T-helper 2 cell (primary cell): ENCODE measurements at places on chromosomes 16 and 17.

DNA sequence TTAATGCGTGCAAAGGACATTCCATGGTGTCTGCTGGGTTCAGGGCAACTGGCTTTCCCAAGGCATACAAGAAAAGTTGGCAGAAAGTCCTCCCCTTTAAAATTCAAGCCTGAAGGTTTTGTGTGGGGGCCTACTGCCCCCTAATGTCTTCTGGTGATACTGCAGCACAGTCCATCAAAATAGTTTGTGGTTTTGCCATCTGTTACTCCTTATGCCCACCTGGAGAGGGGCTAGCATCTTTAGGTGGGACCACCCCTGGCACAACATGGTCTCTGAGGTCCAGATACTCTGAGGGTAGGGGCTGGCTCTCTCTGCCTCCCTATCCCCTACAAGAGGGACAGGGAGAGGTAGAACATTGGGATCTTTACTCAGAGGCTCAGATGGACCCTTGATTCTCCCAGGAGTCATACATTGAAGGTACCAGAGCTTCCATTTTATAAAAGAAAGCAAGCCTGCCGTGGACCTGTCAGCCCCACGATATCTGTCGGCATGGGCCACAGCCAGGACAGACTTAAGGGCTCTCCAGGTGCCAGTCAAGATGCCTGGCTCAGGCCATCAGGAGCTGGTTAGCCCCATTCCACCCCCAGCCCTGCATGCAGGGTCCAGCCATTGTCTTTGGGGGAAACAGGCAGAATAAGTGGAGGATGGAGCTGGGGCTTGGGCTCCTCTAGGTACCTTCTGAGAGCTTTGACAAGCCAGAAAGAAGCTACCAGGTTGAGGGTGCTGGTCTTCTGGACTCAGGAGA lies 6.3 kb downstream of the ESRP2 start:
- no peak for DNase-seq

DNA sequence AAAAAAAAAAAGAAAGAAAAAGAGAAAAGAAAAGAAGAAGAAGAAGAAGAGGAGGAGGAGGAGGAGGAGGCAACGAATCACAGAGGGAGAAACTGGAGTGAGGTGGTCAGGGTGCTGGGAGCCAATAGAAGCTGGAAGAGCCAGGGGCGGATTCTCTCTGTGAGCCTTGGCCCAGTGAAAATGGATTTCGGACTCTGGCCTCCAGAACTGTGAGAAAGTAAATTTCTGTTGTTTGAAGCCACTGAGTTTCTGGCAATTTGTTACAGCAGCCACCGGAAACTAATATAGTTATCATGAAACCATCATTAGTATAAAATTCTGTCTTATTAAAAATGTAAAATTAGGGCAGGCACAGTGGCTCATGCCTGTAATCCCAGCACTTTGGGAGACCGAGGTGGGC lies 27.7 kb upstream of the WFIKKN2 start:
- DNase-seq, result no peak

DNA sequence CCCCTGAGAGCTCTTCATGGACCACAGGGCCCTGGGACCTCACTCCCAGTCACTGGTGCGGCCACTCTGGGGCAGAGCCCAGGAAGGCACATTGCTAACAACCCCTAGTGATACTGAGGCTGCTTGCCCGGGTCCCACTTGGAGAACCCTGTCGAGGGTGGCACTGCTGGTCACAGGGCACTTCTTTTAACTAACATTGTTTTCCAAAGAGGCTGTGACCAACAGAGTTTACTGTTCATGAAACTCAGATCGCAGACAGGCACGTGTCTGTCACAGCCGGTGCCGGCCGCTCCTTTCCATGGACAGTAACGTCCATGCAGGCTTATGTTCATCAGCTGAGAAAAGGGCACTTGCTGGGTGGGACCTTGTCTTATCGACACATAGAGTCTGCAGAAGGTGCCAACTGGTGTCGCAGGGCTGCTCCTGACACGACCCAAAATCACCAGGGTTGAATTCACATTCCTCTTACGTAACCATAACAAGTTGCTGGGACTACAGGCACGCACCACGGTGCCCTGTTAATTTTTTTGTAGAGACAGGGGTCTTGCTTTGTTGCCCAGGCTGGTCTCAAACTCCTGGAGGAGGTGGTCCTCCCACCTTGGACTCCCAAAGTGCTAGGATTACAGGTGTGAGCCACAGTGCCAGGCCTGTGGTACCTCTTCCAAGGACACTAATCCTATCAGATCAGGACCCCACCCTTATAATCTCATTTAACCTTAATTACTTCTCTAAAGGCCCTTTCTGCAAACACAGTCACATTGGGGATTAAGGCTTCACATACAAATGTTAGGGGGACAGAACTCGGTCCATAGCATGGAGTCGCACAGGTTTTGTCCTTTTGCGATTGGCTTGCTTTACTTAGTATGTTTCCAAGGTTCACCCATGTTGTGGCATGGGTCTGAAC lies 1.2 kb upstream of the ZC3H18 start:
- DNase-seq, result no peak

DNA sequence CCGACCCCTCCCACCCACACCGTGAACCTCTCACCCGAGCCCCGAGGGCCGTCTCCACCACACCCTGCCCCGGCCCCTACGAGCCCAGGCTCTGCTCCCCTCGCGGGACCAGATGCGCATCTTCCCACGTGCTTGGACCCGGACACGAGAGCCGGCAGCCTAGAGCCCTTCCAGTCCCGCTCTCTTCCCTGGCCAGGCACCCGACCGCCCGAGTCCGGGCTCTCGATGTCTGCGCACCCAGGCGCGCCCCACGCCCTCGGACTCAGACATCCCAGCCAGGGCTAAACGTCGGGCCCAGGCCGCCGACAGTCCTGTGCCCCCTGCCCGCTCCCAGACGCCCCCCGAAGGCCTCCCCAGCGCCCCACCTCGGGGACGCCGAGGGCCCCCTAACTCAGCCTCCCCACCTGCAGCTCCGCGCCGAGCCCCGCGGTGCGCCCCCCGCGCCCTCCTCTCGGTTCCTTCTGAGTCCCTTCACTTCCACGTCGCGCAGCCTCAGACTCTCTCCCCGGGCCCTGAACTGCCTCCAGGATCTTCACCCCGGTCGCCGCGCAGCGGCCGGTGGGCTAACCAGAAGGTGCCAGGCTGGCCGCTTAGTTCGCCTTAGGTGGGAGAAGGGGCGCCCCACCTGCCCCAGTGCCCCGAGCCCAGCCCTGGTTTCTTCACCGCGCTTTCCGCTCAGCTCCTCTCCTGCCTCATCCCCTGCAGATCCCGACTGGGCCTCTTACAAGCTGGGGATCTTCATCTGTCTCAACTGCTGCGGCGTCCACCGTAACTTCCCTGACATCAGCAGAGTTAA lies 688 bp downstream of the ADAP2 start:
- DNase-seq, result no peak

DNA sequence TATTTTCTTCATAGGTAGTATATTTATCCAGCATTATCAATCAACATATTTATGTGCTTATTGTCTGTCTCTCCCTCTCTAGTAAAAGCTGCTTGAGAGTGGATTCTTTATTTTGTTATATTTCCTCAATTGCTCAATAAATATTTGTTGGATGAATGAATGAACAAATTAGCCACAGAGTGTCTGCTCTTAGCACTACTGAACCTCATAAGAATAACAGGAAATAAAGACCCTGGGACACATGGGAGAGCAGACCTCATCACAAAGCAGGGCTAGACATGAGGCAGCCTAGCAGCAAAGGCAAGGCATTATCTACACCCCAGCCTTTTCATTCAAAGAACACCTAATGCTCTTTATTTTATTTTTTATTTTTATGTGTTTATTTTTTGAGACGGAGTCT lies 34.9 kb upstream of the TANC2 start:
- DNase-seq, result no peak

- no peak for DNase-seq
These were observed 8.3 kb downstream of the TRIM65 start for GRCh38 chr17:75888484-75888883.

DNA sequence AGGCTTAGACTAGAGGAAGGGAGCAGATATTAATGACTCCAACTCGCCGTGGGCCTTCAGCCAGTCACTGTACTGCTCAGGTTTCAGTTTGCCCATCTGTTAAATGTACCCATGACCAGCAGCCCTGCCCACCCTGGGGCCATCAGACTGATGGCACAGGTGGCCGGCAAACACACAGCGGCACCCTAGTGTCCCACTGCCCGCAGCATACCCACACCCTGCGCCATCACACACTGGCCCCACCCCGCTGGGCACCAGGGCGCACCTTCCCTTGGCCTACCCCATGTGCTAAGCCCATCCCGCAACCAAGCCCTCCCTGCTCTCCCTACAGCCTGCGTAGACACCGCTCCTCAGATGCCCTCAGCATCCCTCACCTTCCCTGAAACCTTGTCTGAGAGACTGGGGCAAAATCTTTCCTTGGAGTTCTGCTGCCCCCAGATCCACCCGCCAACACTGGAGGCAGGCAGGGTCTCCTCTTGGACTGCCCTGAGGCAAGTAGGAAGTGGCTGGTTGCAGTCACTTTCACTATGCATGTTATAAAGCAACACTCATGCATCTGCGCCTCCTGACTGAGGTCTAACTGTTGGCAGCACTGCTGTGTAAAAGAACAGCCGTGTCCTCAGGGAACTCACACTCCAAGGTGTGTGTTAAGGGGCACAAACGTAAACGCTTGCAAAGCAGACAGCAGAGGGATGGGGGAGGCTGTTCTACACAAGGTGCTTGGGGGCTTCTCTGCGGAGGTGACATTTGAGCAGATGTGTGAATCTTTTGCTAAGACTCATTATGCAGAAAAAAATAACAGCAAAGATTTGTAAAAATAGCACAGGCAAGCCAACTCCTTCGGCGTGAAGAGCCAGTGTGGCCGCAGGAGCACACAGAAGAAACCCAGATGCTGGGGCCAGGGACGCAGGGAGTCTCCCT lies 6.7 kb upstream of the BCAR1 start:
- no peak for DNase-seq

- peak; percentile 54 for DNase-seq
These were observed at the start of gene CRYM for GRCh38 chr16:21277927-21278706. TSS of gene CRYM (minus strand) at chr16:21278290. CDS start at chr16:21278251, 39 bp downstream.

DNA sequence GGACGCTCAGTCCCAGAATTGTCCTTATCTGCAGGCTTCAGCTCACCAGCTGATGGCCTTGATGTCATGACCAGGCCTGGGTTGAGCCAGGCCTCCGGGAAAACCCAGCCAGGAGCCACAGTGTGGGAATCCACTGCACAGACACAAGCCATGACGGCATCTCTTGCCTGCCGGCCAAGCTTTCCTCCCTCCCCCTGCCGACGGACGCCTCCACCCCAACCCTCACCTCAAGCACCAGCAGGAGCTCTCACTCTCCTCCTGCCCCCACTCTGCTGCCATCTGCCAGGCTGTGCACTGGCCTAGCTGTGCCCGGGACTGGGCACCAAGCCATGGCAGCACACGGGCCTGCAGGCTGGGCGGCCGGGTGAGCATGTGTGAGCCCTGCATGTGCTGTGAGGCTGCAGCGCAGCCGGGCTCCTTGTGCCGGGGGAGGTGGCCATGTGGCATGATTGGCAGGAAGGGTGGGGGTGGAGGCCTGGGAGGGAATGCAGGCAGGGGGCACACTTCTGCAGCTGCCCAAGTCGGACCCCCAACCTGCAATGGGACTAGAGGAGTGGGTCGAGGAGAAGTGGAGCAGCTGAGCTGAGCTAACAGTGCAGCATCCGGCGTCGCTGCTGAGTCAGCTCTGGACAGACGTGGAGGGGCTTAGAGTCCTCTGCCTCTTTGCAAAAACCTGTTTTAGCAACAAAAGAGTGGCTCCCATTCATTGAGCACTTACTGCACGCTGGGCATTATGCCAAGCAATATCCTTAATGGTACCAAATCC lies 268.5 kb downstream of the CBLN1 start:
- DNase-seq, result no peak

GRCh38 chr17:31650756-31651520 lies 208.1 kb downstream of the COPRS start:
- no peak for DNase-seq

GRCh38 chr16:10831894-10832886 lies 13.6 kb upstream of the TVP23A start:
- DNase-seq, result no peak

- DNase-seq, result no peak
These were observed 4.2 kb downstream of the CCDC200 start for GRCh38 chr17:43224146-43224705.

DNA sequence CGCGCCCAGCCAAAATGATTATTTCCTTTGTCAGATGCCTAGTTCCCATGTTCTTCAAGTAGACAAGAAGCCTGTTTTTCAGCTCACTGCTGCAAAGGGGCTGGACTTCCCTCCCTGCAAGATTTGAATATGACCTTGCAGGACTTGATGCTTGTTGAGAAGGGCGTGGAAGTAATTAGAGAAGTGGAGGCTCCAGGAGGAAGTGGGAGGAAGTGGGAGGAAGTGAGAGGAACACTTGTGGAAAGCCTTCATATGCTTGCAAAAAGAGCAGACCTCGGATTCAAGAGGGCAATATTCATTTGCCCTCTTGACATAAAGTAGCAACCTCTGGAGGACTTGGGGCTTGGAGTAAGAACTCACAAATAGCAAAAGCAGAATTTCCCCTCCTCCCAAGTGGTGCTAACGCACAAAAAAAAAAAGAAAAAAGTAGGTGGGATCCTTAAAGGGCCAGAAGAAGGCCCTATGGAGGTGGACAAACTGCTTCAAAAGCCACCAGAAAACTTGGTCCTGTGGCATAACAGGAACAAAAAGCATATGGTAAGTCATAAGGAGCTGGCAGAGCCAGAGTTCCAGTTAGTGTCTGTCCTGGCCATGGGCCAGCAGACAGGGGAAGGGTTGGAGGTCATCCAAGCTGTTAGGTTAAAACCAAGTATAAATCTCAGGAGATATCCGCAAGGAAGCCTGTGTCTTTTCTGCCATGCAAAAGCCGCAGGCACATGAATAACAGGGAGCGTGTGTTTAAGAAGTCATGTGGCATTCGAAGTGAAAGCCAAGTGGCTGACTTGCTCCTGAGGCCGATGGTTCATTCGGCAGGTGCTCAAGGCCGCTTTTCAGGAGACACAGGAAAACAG lies 20.6 kb upstream of the PRKAR1A start:
- no peak for DNase-seq

DNA sequence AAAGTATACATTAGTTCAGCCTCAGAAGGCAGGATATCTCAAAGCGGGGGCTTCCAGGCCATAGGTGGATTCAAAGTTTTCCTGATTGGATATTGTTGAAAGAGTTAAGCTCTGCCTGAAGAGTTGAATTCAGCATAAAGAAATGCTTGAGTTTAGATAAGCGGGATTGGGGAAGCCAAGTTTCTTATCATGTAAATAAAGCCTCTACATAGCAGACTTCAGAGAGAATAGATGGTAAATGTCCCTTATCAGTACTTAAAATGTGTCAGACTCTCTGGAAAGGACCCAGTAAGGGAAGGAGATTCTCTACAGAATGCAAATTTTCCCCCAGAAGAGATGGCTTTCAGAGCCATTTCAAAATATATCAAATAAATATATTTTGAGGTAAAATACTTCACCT lies 423.5 kb downstream of the SHISA9 start:
- DNase-seq, result no peak

DNA sequence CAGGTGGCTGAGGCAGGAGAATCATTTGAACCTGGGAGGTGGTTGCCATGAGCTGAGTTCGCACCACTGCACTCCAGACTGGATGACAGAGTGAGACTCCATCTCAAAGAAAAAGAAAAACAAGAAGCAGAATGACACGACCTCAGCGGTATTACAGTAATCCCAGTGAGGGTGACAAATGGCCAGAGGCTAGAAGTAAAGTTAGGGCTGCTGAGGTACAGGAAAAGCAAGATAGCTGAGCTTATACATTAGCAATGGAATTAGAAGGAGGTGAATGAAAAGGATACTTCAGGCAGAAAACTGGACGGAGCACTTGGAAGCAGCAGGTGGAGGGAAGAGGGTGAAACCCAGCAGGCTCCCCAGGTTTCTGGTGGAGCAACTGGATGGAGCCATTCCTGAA lies 26.1 kb upstream of the AMZ2 start:
- DNase-seq, result no peak
